ENCODE measurements at places on chromosomes 12 and 14. TPM values are rescaled to one million over a fixed set of nuclear protein-coding genes. Genes with fewer than 3 reads are reported as not detected.
A peak's percentile ranks its signal among the peaks of the same experiment; 100 is the strongest.

Gene NUP107
- polyA plus RNA-seq, result 21.5 TPM

- DNase-seq, result no peak
- peaks cover 13% of the 10 kb centered on the region for H3K27me3 ChIP-seq
- H3K4me3 ChIP-seq, result no peak overlapping the region
- H3K36me3 ChIP-seq, result no peaks in the 10 kb centered on the region
- H3K4me1 ChIP-seq, result no peaks in the 10 kb centered on the region
- H3K27ac ChIP-seq, result no peak overlapping the region
Observed at GRCh38 chr12:58420503-58420902, 479.1 kb downstream of the ATP23 start.

DNA sequence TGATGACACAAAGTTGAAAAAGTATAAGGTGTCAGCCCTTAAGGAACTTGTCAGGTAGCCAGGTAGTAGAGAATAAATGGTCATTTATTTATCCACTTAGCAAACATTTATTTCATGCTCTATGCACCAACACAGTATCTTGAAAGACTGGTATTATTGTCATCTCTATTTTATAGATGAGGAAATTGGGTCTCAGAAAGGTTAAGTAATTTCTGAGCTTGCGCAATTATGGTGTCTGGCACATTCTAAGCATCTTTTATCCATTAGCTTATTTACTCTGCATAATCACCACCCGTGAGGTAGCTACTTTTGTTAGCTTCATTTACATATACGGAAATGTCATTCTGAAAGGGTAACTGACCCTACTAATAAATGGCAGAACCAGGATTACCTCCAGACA, 2.5 kb upstream of the UTP20 start:
- no peak overlapping the region for H3K27ac ChIP-seq
- H3K4me1 ChIP-seq, result peaks cover 13% of the 10 kb centered on the region
- peaks cover 6% of the 10 kb centered on the region for H3K36me3 ChIP-seq

Gene NRXN3
- not detected for polyA plus RNA-seq

- peaks cover 21% of the 10 kb centered on the region for H3K36me3 ChIP-seq
- H3K4me1 ChIP-seq, result peaks cover 42% of the 10 kb centered on the region
- DNase-seq, result no peak
- H3K27ac ChIP-seq, result peak overlapping the region; percentile 61
Observed at GRCh38 chr12:89494411-89495231, 30.0 kb downstream of the GALNT4 start.

DNA sequence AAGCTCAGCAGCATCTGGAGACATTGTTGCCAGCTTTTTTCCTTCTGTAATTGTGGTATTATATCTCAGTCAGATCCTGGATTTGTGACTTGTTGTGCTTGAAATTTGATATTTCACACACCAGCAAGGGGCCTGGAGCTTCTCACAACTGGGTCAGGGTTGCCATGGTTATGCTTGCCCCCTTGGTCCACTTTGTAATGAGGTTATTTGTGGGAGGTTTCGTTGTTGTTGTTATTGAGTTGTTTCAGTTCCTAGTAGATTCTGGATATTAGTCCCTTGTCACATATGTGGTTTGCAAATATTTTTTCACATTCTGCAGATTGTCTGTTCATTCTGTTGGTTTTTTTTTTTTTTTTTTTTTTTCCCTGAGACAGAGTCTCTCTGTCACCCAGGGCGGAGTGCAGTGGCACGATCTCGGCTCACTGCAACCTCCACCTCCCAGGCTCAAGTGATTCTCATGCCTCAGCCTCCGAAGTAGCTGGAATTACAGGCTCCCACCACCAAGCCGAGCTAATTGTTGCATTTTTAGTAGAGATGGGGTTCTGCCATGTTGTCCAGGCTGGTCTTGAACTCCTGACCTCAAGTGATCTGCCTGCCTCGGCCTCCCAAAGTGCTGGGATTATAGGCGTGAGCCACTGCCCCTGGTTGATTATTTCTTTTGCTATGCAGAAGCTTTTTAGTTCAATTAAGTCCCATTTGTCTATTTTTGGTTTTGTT, 80.6 kb upstream of the ETV6 start:
- no peaks in the 10 kb centered on the region for H3K4me1 ChIP-seq
- no peaks in the 10 kb centered on the region for H3K36me3 ChIP-seq
- peaks cover 6% of the 10 kb centered on the region for H3K27me3 ChIP-seq
- H3K4me3 ChIP-seq, result no peak overlapping the region
- no peak for DNase-seq
- H3K27ac ChIP-seq, result no peak overlapping the region

GRCh38 chr14:28759653-28760313, 6.8 kb upstream of the FOXG1 start:
- peak overlapping the region; percentile 66 for H3K27ac ChIP-seq
- H3K36me3 ChIP-seq, result no peaks in the 10 kb centered on the region
- no peak for DNase-seq
- H3K4me3 ChIP-seq, result no peak overlapping the region
- H3K27me3 ChIP-seq, result peaks cover 87% of the 10 kb centered on the region
- no peaks in the 10 kb centered on the region for H3K4me1 ChIP-seq

DNA sequence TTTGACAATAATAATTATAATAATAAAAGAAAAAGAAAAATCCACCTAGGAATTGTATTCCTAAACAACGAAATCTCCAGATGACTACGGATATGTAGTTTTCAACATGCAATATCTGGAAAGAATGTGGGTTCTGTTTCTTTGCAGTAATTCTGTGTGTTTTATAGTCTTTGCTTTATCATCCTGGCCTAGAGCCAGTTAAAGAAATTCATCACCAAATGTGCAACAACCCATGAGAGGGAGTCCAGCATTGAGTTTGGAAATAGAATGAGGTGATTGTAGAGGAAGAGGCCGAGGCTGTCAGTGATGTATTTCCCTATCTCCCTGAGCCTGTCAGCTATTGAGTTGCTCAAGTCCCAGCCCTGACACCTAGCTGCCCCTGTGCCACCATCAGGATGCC, 200.5 kb upstream of the DCN start:
- no peak for DNase-seq
- peaks cover 8% of the 10 kb centered on the region for H3K4me1 ChIP-seq
- no peaks in the 10 kb centered on the region for H3K36me3 ChIP-seq

- DNase-seq, result no peak
- H3K27ac ChIP-seq, result no peak overlapping the region
- H3K4me1 ChIP-seq, result peaks cover 11% of the 10 kb centered on the region
Observed at GRCh38 chr12:106906715-106907114, 49.0 kb upstream of the TMEM263 start.

GRCh38 chr14:101004954-101005353, 101.4 kb upstream of the RTL1 start:
- no peak for DNase-seq
- H3K27me3 ChIP-seq, result peaks cover 41% of the 10 kb centered on the region
- H3K4me3 ChIP-seq, result peak overlapping the region; percentile 52
- peak overlapping the region; percentile 55 for H3K27ac ChIP-seq
- H3K4me1 ChIP-seq, result peaks cover 4% of the 10 kb centered on the region
- H3K36me3 ChIP-seq, result no peaks in the 10 kb centered on the region

Gene TEDC1
- polyA plus RNA-seq, result 10.4 TPM

GRCh38 chr12:95962222-95962621, 19.1 kb downstream of the AMDHD1 start:
- peaks cover 10% of the 10 kb centered on the region for H3K36me3 ChIP-seq
- DNase-seq, result no peak
- no peaks in the 10 kb centered on the region for H3K4me1 ChIP-seq
- no peak overlapping the region for H3K27ac ChIP-seq

Gene FAM186B
- polyA plus RNA-seq, result 0.21 TPM

- H3K27me3 ChIP-seq, result no peaks in the 10 kb centered on the region
- H3K27ac ChIP-seq, result no peak overlapping the region
- peaks cover 71% of the 10 kb centered on the region for H3K36me3 ChIP-seq
- H3K4me3 ChIP-seq, result no peak overlapping the region
- peaks cover 9% of the 10 kb centered on the region for H3K4me1 ChIP-seq
Observed at GRCh38 chr12:47636908-47637780, 68.7 kb downstream of the RPAP3 start.

Gene PSMA3
- polyA plus RNA-seq, result 182 TPM

DNA sequence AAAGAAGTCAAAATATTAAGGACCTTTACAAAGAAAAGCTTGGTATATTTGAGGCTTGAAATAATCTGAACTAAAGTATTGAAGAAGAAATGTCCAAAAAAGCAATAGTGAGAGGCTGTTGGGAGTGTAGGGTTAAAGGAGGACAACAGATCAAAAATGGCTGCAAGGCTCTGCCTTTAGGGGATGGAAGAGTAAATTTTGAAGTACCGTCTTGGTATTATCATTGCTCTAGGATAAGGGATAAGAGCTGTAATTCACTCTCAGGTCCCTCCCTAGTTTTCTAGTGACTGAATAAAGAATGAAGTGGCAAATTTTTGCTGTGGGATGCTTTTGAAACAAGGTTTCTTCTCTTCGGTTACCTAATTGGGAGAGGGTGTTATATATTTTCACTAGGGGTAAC, 38.7 kb downstream of the LEMD3 start:
- H3K27ac ChIP-seq, result peak overlapping the region; percentile 92
- H3K4me1 ChIP-seq, result peaks cover 48% of the 10 kb centered on the region
- no peaks in the 10 kb centered on the region for H3K27me3 ChIP-seq
- DNase-seq, result no peak
- H3K36me3 ChIP-seq, result peaks cover 8% of the 10 kb centered on the region

- no peaks in the 10 kb centered on the region for H3K36me3 ChIP-seq
- H3K4me1 ChIP-seq, result peaks cover 31% of the 10 kb centered on the region
- DNase-seq, result no peak
- no peaks in the 10 kb centered on the region for H3K27me3 ChIP-seq
- peak overlapping the region; percentile 12 for H3K27ac ChIP-seq
- H3K4me3 ChIP-seq, result no peak overlapping the region
Observed at GRCh38 chr12:123449856-123450255, 8.1 kb upstream of the SNRNP35 start.
